ENCODE measurements at places on chromosomes 16 and 17.

DNA sequence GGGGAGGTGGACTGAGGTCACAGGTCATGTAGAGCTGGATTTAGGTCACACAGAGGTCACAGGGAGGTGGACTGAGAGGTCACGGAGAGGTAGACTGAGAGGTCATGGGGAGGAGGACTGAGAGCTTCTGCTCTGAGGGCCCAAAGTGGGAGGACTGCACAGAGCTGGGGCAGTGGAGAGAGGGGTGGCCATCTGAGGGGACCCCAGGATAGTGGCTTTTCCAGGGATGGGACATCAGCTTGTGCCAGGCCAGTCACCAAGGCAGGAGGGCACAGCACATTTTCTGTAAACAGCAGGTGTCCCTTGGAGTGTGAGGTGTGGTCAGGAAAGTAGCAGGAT is 26.1 kb upstream of the JPT2 start:
- no peak for DNase-seq

- no peak for DNase-seq
Measured at GRCh38 chr17:29049541-29050145, 6.7 kb downstream of the PIPOX start.

DNA sequence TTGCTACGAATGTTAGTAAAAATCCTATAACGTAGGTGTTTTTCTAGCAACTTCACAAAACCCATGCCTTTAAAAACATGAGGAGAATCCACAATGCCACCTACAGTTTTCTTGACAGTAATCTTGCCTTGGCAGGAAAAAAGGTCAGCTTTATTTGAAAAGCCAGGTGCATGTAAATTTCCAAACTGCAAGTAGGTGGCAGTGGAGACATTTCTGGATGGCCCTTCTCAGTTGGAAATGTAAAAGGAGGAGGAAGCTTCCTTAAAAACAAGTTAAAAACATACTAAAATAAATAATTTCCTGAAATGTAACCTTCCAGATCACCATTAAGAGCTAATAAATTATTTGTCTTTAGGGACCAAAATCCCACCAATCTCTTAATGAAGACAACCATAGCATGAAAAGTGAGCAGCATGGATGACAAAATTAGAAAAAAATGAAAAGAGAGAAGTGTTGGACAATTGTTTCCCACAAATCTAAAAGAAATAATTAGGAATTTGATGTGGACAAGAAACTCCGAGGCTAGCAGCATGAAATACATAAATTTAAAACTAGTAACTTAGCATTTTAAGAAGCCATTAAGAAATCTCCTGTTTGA is 152.2 kb downstream of the SNX11 start:
- DNase-seq: no peak

- no peak for DNase-seq
Measured at GRCh38 chr17:6046431-6046830, 23.7 kb upstream of the WSCD1 start.

GRCh38 chr17:80422981-80423380 is 8.0 kb downstream of the ENDOV start:
- DNase-seq: no peak

DNA sequence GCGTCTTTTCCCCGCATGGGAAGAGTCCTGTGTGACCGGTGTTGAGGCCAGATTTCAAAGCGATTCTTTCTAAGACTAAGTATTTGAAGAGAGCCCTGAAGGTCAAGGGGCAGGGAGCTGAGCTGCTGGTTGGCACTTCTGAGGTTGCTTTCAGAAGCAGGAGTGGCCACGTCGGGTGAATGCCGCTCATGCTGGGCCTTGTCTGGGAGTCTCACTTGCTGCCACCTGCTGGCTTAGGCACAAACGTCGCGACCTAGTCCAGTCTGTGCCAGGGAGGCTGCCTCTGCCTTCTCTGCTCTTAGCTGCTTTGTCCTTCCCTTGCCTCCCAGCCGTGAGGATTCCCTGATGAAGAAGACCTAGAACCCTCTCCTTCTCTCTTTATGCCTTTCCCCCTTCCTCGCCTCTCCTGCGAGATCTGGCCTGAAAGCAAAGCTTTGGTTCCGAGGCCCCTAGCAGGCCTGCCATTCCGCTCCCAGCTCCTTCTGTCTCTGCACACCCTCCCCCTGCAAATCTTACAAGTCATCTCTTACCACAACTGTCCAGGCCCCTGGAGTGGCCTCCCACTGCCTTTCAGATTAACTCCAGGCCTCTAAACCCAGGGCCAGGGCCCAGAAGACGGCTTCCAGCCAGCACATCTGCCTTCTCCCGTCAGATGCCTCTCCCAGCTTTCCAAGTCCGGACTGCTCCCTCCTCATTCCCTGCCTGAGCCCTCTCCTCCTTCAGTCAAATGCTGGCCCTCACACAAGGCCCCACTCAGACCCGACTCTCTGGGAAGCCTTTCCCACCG is 11.4 kb downstream of the CTNS start:
- peak; percentile 65 for DNase-seq

DNA sequence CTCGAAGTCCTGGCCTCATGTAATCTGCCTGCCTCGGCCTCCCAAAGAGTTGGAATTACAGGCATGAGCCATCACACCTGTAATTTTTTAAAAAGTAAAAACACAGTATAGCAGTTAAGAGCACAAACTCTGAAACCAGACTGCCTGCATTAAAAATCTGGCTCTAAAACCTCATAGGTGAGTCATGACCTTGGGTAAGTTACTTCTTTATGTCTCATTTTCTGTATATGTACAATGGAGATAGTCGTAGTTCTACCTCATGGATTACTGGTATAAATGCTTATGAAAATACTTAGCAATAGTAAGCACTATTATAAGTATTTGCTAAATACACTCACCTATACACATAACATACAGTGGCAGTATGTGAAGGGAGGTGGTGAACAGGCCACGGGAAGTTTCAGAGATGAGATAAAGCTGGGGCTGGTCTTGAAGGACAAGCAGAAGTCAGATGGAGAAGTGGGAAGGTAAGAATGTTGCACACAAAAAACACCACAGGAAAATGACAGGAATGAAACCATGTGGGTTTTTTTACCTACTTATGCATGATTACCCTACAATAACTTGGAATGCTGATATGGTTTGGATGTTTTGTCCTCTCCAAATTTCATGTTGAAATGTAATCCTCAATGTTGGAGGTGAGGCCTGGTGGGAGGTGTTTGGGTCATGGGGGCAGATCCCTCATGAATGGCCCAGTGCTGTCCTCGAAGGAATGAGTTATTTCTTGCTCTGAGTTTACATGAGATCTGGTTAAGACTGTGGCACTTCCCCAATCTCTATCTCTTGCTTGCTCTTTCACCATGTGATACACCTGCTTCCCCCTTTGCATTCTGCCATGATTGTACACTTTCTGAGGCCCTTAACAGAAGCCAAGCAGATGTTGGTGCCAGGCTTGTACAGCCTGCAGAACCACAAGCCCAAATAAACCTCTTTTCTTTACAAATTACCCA is 33.9 kb downstream of the ZNF652 start:
- no peak for DNase-seq

GRCh38 chr16:19458722-19459379 is 41.2 kb downstream of the TMC5 start:
- DNase-seq: no peak

DNA sequence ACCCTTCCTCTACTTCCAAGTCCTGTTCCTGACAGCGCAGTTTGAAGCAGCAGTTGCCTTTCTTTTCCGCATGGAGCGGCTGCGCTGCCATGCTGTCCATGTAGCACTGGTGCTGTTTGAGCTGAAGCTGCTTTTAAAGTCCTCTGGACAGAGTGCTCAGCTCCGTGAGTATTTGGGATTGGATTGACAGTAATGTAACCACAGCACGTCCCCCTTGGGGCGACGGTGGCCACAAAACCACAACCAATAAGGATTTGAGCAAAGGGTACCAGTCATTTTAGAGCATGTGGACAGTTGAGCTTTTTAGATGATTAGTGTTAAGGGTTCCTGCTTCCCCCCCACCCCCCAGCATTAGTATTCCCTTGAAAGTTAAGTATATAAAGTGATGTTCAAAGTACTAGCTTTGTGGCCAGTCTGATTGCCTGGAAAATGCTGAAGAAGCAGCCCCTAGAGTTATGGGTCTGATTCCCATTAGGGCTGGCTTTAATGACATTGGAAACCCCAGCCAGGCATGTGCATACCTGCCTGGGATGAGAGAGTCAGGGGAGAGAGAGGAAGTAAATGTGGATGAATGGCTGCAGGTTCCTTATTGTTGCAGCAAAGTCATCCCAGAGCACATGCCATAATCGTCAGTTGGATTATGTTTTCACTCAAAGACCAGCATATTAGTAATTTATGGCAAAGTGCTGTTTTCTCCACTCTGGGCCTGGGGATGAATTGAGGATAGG is 31.6 kb upstream of the SLC12A3 start:
- peak; percentile 85 for DNase-seq

- DNase-seq: no peak
Measured at GRCh38 chr17:149897-150584, 12.7 kb downstream of the SCGB1C2 start.

DNA sequence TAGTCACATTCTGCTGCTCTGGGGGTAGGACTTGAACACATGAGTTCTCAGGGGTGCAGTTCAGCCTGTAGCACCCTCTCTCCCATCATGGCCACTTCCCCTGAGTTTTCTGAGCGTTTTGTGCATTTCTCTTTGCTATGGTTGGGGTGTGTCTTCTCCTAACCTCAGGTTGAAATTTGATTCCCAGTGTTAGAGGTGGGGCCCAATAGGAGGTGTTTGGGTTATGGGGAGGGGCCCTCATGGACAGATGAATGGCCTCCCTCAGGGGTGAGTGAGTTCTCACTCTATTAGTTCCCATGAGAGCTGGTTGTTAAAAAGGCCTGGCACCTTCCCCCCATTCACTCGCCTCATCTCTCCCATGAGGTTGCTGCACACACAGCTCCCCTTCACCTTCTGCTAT is 101.1 kb downstream of the FOXL1 start:
- no peak for DNase-seq

GRCh38 chr16:78446992-78447563 is 347.6 kb downstream of the WWOX start:
- DNase-seq: no peak

DNA sequence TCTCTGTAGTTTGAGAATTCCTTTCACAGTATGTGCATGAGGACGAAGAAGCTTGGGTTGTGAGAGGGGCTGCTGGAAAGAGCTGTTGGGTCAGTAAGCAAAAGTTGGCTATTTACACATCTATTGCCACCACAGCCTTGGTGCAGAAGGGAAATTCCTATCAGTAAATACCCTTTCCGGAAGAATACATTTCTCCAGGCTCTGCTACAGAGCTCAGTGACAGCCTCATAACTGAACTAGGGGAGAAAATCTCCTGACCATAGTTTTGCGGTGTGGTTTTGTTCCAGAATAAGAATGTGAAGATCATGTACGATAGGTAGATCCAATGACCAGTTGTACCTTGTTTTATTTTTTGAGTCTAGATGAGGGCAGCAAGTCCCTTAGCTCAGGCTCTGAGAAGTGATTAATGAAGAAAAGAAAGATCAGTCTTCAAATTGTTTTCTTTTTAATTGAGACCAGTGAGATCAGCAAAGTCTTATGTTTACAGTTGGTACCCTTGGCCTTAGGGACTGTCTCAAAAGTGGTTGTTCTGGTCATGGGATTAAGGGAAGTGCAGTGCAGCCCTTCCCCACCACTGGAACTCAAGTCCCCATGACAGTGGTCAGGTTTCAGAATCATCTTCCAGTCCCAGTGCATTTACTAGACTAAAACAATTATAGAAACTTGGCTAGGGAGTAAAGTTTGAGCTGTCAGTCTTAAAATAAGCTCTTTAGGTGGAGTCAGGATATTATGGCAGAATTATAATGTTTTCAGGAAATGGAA is 123.5 kb downstream of the PHKB start:
- DNase-seq: no peak

GRCh38 chr17:49191409-49191916 is 18.9 kb downstream of the GNGT2 start:
- no peak for DNase-seq
